ENCODE measurements at places on chromosomes 4 and X.

- DNase-seq, result no peak
These were observed 16.5 kb upstream of the WFS1 start for GRCh38 chr4:6253111-6253510.

- DNase-seq, result no peak
These were observed 57.8 kb downstream of the HEPH start for GRCh38 chrX:66221856-66222255.

GRCh38 chrX:18002791-18003190 is 141.7 kb upstream of the RAI2 start:
- DNase-seq, result no peak

- no peak for DNase-seq
These were observed 1.1 kb upstream of the GTPBP6 start for GRCh38 chrX:319579-320125.

GRCh38 chr4:138204507-138204906 is 37.6 kb downstream of the SLC7A11 start:
- no peak for DNase-seq

- peak; percentile 84 for DNase-seq
These were observed 3.5 kb upstream of the TAB3 start for GRCh38 chrX:30892591-30892990.

GRCh38 chrX:138191998-138192397 is 519.5 kb downstream of the FGF13 start:
- DNase-seq, result no peak

- no peak for DNase-seq
These were observed 71.1 kb downstream of the MID1 start for GRCh38 chrX:10549280-10549679.

DNA sequence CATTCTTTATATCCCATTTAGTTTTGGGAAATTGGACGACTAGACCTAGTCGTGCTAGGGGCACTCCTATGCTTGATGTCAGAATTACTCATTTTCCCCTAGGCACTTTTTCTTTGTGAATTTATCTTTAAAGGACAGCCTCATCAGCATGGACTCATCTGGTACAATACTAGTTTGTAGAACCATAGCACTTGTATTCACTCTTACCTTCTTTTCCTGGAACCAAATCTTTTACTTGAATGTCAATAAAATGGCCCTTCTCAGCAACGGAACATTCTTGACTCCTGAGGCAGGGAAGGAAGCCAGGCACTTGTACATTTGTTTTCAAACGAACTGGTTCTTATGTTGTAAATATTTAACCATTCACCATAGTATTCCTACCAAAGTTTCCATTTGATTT is 187.1 kb downstream of the SHROOM3 start:
- peak; percentile 74 for DNase-seq

DNA sequence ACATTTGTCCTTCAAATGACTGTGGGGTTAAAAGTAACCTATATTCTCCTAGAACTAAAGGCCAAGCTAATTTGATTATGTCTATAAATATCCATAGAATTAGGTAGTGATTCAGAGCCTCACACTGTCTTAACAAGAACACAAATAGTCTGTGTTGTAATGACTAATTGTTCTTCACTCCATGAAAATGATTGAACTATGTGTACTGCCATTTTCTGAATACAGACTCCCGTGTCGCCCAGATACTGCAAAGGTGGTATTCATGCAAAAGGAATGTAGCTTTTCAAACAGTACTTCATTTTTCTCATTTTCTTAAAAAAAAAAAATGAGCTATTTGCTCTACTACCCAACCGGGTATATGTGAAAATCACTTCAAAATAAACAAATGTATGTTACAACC is 11.3 kb upstream of the PHKA2 start:
- peak; percentile 66 for DNase-seq

- no peak for DNase-seq
These were observed 61.3 kb downstream of the ZNF81 start for GRCh38 chrX:47898024-47898423.

DNA sequence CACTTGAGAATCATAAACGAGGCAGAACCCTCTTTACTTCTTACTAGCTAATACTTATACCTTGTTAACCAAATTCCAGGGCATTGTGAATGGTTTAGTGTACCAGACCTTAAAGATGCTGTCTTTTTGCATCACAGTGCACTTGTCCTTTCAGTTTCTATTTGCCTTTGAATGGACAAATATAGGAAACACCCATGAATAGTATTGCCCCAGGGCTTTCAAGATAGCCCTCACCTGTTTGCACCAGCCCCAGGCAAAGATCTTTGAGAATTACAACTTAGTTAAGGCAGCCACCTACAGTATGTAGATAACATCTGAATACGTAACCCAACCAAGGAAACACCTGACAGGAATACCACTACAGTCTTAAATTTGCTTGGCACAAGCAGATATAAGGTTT is 60.8 kb upstream of the CT45A1 start:
- DNase-seq, result no peak

DNA sequence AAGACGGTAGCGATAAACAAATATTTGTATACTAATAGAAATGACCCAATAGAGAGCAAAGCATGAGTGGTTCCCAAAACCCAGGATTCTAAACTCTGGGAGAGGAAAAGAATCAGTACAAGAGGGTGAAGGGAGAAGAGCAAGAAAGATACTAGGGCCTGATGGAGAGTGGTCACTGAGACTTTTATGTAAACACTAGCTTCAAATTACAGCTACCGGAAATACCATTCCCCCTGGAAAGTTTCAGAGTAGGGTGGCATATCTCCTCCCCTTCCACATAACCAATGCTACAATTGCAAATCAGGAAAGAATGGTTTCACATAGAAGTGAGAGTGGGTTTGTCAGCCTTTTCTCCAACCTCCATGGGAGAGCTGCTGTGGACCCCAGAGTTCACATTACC is 77.1 kb downstream of the EIF4E start:
- no peak for DNase-seq

DNA sequence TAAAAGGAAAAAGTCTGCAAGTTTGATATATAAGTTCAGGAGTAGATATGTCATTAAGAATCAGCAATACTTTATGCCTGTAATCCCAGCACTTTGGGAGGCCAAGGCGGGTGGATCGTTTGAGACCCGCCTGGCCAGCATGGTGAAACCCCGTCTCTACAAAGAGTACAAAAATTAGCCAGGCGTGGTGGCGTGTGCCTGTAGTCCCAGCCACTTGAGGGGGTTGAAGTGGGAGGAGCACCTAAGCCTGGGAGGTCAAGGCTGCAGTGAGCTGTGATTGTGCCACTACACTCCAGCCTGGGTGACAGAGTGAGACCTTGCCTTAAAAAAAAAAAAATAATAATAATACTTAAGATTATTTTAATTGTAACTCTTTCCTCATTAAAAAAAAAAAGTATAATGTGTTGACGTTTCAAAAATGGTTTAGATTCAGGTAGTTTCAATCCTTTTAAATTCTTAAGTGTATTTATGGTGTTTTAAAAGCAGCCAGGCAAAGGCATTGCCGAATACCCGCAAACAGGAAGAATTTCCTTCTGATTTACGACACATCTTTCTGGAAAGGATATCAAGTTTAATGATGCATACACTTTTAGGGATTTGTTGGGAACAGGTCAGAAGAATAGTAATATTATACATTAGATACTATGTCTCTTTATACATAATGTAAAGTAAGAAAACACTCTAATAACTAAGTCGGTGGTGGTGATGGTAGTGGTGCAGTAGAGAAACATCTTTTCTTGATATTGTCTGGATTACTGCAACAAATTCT is 80.9 kb downstream of the KDM6A start:
- no peak for DNase-seq

- DNase-seq, result no peak
These were observed 101.3 kb downstream of the EIF4E start for GRCh38 chr4:98827661-98828060.

All from foreskin keratinocyte (primary cell).